ENCODE measurements at places on chromosomes 12 and 14.
A peak's percentile ranks its signal among the peaks of the same experiment; 100 is the strongest.

- no peak for DNase-seq
These were observed 409.7 kb downstream of the EGLN3 start for GRCh38 chr14:33541171-33541570.

DNA sequence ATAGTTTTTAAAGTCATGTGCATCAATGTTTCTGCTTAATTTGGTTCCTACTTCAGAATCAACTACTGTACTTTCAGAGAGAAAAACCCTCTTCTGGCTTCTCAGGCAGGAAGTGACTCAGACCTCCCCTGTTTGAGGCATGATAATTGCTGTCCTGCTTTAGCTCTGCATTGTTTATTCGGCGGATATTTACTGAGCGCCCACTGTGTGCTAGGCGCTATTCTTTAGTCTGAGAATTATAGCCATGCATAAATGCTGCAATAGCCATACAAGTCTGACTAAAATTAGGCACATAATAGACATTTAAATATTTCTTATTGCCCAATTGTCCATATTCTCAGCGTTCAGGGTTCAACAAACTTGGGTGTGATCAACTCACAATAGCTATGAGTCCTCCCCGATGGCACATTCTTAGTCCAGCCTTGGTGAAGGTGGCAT lies 6.1 kb upstream of the AMIGO2 start:
- peak; percentile 83 for DNase-seq

DNA sequence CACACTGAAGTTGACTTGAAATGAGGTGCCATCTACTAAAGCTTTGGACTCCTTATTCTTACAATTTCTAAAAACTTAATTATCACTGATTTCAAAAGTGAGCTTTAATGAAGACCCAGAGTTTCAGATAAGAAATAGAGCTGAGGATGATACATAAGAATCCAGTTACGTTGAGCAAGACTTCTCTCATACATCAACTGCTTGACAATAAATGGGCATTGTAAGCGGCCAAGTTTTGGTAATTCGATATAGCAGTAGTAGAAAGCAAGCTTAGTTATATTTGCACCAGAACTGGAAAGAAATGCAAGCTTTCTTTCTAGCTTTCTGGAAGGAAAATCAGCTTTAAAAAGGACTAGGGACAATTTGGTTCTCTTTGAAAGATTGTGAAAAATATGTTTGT lies 1359.6 kb downstream of the FSCB start:
- DNase-seq = no peak

DNA sequence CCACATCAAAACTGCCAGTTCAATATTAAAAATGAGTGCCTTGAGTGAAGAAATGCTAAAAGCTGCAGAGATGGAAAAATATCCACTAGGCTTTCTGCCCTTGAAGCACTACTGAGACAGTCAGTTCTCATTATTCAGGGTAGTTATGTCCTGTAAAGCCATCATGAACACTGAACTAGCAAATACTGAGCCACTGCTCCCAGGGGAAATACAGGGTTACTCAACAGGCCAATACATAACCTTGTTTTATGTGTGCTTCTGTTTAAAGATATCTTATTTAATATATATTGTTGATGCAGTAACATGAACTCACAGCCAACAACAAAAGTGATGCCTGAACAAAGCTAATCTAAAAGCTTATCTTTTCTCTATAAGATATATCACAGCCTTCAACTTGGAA lies 3.3 kb downstream of the RAD52 start:
- DNase-seq = peak; percentile 15

DNA sequence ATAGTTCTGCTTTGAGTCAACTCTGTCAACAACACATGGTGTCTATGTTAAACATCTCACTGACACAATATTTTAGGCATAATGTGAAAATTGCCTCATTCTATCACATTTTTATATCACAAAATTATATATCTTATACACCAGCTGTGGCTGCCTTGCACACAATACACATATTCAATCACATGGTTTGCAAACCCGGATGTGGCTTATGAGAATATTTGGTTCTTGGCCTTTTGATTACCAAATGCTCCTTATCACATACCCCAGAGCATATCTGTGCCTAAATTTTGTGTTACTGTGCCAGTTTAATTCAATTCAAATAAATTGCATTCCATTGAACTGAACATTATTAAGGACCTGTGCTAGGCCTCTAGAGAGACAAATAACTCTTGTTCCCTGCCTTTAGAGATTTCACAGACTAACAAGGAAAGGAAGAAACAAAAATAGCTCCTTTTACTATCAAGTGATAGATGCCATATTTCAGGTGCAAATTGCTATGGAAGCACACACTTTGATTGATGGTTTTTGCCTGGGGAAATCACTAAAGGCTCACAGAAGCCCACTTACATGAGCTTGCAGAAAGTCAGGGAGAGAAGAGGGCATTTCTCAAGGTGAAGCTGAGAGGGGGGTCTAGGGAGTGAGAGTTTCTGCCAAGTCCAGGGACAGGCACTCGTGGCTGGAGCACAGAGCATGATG lies 63.4 kb downstream of the PPP1R36 start:
- DNase-seq = no peak

- DNase-seq = peak; percentile 25
These were observed 99.3 kb downstream of the PELI2 start for GRCh38 chr14:56217380-56218045.

DNA sequence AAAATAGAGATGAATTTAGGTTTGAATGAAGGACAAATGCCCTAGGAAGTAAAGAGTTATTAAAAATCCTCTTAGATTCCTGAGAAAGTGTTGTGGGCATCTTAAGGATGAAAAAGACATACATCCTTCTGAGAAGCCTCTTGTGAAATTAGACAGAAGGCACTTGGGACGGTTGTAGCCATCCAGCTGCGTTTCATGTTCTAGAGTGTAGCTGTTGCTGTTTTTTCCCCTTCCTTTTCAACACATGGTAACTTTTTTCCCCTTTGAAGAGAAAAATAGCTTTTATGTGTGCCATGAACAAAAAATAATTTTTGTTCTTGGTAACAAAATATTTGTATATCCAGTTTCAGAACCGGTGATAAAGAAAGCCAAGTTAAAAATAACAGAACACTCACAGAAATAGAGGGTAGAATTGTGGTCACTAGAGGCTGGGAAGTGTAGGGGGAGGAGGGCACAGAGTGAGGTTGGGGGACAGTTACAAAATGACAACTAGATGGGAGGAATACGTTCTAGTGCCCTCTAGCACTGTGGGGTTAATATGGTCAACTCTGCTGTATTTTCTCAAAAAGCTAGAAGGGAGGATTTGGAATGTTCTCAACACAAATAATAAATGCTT lies 58.4 kb downstream of the PTHLH start:
- DNase-seq = no peak

GRCh38 chr14:65790172-65790815 lies 377.8 kb downstream of the FUT8 start:
- peak; percentile 76 for DNase-seq

- DNase-seq = no peak
These were observed 572.7 kb downstream of the VRK1 start for GRCh38 chr14:97369901-97370300.

DNA sequence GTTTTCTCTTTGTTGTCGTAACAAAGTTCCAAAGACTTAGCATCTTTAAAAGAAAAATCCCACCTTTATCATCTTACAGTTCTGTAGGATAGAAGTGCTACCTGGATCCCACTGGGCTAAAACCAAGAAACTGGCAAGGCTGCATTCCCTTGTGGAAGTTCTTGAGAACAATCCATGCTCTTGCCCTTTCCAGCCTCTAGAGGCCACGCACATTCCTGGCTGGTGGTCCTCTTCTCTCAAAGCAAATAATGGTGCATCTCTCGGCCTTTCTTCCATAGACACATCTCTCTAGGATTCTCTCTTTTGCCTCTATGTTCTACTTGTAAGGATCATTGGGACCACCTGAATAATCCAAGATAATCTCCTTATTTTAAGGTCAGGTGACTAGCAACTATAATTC lies 8.2 kb upstream of the PAWR start:
- DNase-seq = no peak

GRCh38 chr12:6234906-6235305 lies 34.7 kb downstream of the CD9 start:
- no peak for DNase-seq

- no peak for DNase-seq
These were observed 12.0 kb downstream of the DLK1 start for GRCh38 chr14:100738704-100739131.

DNA sequence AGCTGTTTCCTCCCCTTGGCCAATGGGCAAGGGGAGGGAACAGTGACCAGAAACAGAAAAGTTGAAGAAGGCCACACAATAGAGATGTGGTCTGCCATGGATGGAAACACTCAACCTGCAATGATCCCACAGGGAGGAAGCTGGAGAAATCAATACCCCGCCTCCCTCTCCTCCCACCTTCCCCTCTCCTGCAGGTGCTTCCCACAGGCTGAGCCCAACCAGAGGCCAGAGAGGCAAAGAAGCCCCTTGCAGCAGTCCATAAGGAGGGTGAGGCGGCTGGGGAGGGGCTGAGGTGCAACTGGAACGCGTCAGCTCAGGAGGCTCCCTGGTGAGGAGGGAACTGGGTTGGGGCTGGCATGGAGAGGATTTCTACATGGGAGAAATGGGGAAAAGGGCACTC lies 84.0 kb downstream of the RNF34 start:
- no peak for DNase-seq

- DNase-seq = no peak
These were observed 207.4 kb upstream of the EEA1 start for GRCh38 chr12:93136253-93137055.

DNA sequence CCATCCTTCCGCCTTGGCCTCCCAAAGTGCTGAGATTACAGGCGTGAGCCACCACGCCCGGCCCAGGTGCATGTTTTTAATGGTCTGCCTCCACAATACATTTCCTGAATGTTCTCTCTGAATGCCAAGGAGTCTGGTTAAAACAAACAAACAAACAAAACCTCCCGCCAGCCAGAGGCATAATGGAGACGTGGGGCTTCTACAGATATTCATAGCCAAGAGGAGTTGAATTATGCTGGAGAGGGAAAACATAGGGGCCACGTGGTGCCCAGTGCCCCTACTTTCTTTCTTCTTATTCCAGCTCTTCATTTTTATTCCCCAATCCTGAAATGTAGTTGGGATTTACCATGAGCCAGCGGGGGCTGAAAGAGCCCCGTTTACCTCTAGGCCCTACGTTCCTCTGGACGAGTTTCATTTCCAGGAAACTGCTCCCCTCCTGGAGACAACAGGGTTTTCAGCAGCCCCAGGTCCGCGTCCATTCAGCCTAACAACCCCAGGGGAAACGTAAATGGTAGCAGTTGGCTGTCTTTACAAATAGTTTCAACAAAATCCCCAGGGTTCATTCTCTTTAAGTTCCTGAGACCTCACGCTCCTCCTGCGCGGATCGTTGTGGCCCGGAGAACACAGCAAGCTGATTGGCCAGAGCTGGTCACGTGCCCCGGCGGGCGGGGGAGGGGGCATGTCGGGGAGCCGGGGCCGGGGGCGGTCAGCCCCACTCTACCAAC lies 108.5 kb upstream of the ESRRB start:
- DNase-seq = peak; percentile 20

- no peak for DNase-seq
These were observed 59.1 kb downstream of the DUSP16 start for GRCh38 chr12:12503384-12504078.

- DNase-seq = peak; percentile 10
These were observed 2.2 kb downstream of the NELL2 start for GRCh38 chr12:44873898-44874297.

- DNase-seq = peak; percentile 52
These were observed 80.0 kb downstream of the BORCS5 start for GRCh38 chr12:12436831-12437345.

- DNase-seq = no peak
These were observed 487.5 kb downstream of the TMEM121 start for GRCh38 chr14:106013879-106014376.

DNA sequence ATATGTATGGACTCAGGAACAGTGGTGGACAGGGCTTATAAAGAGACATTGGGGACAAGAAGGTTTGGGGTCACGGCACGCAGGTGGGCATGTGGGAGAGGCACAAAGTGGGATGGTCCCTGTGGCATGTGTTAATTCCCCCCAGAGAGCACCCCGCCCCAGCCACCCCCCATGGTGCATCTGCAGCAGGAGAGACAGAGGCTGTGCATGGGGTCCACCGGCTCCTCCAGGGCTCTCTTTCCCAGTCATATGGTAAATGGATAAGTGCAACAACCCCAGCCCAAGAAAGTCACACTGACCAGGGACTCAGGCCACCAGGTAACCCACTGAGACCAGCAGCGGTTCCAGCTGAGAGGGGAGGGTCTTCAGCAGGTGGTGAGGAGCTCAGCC lies 242.1 kb downstream of the BCL11B start:
- DNase-seq = no peak

- peak; percentile 52 for DNase-seq
These were observed 456.7 kb downstream of the SLC16A7 start for GRCh38 chr12:60052483-60052882.

GRCh38 chr14:54840798-54841197 lies 61.8 kb downstream of the GCH1 start:
- no peak for DNase-seq

DNA sequence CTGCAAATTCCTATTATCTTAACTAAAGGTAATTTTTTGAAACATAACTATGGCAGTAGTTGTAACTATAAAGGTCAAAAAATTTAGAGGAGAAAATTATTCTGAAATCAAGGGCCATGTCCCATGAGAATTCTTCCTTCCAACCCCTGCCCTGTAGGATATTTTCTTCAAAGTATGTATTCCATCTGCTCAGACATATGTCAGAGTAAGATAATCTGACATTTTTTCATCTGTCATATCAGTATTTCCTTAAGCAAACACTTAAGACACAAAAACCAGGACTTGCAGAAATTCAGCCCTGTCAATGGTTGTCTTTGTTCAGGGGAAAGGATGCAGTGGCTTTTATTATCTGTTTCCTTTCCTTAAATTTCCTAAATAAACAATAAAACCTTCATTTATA lies 36.3 kb downstream of the ACSS3 start:
- no peak for DNase-seq

DNA sequence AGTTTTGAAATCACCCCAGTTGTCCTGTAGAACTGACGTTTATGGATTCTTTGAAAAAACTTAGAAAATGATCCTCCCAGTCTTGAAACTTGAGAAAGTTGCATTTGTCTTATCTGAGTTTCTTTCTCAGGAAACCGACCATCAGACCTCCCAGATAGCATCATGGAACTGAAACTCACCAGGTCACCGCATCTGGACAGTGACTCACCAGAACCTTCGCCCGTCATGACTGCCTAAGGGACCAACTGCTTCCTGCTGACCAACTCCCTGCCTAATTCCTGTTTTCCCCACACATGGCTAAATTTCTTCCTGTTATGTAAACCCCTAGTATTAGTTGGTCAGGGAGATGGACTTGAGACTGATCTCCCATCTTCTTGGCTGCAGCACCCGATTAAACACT lies 175.7 kb downstream of the RIMBP2 start:
- no peak for DNase-seq

DNA sequence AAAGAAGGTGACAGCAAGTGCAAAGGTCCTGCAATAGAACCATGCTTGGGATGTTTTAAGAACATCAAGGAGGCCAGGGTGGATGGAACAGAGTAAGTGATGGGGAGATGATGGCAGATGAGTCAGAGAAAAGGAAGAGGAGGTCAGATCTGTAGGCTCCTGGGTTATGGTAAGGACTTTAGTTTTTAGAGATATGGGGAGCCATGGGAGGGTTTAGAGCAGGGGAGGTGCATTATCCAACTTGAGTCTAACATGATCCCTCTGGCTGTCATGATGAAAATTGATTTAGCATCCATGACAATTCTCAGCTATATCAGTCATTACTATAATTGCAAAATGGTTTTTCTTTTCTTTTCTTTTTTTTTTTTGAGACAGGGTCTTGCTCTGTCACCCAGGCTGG lies 7.3 kb upstream of the PLBD2 start:
- no peak for DNase-seq

- no peak for DNase-seq
These were observed 839 bp downstream of the IFT43 start for GRCh38 chr14:75986439-75986765.

- DNase-seq = peak; percentile 51
These were observed 22.8 kb downstream of the CPM start for GRCh38 chr12:68910128-68910527.

All from fibroblast of skin of scalp (primary cell).